ENCODE measurements at places on chromosomes 11 and 22.

- no peak for DNase-seq
These were observed 2.6 kb downstream of the SPDYC start for GRCh38 chr11:65172600-65172999.

DNA sequence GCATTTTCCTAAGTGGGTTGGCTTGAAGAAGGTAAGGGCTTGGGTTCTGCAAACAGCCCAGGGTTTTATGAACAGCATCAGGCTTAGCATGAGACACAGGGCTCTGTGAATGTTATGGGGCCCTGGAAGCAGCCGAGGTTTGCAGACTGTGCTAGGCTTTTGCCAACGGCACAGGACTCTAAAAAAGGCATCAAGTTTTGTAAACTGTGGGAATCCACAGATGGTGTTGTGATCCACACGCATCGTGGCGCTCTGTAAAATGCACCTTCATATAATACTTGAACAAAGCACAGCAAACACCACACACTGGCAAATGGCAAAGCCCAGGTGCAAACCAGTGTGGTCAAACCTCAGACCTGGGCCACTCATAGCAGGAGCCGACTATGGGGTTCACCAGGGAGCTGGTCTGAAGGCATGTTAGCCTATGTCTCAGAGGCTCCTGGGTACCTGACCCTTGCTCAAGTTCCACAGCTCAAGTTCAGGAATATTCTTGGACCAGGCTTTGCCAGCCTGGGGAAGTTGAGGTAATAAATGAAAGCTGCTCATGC is 2.4 kb upstream of the SLCO2B1 start:
- DNase-seq, result no peak

DNA sequence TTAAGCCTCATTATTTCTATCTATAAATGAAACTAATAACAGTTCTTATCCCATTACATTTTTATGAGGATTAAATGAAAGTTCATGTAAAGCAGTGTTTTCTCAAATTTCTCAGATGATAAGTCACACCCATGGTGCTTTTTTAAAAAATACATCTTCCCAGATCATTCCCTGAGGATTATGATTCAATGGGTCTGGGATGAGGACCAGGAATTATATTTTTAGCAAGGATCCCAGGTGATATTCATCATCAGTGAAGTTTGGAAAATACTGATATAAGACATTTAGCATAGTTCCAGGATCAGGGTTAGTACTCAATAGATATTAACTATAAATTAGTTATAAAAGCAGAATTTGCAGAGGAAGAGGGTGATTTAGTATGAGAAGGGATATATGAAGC is 89.1 kb downstream of the BBOX1 start:
- DNase-seq, result no peak

GRCh38 chr22:41540006-41540315 is 4.3 kb downstream of the POLR3H start:
- DNase-seq, result no peak

GRCh38 chr22:39545386-39546365 is 13.1 kb upstream of the RPS19BP1 start:
- DNase-seq, result peak; percentile 51

DNA sequence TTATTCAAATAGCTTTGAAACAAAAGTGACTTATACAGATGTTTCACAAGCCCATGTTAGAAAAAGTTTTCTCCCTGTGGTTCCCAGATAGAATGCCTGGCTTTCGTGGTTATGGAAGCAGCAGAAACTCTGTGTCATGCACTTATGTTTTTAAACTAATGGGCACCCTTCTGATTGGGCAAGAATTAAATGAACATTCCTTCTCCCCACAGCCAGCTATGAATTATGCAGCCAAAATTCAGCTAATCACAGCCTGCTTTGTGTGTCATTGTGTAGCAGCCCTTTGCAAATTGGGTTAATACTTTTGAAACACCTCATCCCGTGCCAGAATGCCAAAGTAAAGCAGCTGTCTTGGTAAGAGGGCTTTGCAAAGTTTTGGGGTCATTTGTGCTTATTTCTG is 46.9 kb downstream of the PANX1 start:
- no peak for DNase-seq

DNA sequence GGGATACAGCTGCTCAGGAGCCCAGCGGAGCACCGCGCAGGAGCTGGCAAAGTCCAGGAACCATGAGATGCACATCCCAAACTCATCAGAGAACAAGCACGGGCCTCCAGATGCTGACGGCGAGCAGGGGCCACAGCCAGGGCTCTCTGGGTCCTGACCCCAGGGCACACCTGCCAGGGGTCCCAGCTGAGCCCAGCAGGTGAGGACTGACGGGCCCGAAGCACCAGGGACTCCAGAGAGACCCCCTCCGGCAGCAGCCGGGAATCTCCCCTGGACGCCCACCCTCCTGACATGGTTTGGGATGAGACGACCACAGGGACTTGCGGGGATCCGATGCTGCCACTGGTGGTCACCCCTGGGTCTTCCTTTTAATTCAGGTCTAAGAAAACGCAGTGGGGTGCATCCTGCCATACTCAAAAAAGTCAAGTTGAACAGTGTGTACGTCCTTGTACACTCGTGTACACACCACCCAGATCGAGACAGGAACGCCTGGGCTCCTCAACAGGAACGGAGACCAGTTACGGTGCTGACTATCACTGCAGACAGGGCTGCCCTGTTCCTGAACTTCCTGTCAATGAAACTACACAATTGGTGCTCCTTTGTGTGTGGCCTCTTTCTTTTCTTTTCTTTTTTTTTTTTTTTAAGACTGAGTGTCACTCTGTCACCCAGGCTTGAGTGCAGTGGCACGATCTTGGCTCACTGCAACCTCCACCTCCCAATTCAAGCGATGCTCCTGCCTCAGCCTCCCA is 21.9 kb downstream of the TTLL8 start:
- DNase-seq, result no peak

- DNase-seq, result no peak
These were observed 3.6 kb downstream of the ANKRD13D start for GRCh38 chr11:67292671-67293070.

GRCh38 chr22:48104102-48104738 is 1341.8 kb downstream of the TBC1D22A start:
- no peak for DNase-seq

DNA sequence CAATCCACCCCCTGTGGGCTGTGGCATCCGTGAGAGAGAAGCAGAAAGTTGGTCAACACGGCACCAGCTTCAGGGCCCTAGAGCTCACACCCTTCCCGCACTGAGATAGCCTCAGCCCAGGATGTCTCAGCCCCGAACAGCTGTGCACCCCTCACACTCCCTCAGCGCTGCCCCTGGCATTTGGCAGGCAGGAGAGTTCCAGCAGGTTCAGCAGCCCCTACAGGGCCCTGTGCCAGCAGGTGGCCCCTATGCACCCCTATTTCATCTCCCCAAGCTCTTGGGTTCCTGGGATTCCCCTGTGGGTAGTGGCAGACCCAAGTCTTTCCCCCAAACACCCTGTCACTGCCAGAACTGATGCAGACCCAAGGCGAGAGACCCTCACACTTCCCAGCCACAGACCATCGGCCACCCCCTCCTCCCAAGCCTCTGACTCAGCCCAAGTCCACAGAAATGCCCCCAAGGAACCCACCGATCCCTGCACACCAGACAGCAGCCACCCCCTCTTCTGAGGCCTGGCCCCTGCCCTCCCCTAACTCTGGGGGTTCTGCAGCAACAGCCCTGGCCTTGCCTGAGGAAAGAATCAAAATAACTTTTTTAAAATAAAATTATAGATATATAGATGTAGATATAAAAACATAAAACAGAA is 183.6 kb downstream of the IGLL1 start:
- no peak for DNase-seq

DNA sequence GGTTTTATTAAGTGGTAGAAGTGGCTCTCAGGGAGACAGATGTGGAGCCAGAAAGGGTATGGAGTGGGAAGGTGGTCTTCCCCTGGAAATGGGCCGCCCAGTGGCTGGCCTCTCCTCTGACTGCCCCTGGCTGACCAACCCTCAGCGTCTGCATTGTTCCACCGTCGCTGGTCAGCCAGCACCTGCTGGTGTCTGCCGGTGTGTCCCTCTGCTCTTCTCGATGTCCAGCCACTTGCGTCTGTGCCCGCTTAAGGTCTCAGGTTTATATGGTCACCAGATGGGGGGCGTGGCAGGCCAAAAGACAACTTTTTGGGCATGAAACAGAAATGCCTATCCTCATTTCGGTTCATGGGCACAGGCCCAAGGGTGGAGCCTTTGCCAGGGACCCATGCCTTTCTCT is 1221.5 kb downstream of the JRKL start:
- no peak for DNase-seq

- no peak for DNase-seq
These were observed 100.5 kb upstream of the RRM1 start for GRCh38 chr11:3994030-3994640.

GRCh38 chr22:46639843-46640242 is 19.7 kb downstream of the GRAMD4 start:
- no peak for DNase-seq

GRCh38 chr11:59144579-59145345 is 2.1 kb downstream of the FAM111A start:
- DNase-seq, result peak; percentile 28

GRCh38 chr22:46815132-46815531 is 52.7 kb downstream of the TBC1D22A start:
- DNase-seq, result no peak

GRCh38 chr22:28410050-28410816 is 269.4 kb downstream of the TTC28 start:
- no peak for DNase-seq

DNA sequence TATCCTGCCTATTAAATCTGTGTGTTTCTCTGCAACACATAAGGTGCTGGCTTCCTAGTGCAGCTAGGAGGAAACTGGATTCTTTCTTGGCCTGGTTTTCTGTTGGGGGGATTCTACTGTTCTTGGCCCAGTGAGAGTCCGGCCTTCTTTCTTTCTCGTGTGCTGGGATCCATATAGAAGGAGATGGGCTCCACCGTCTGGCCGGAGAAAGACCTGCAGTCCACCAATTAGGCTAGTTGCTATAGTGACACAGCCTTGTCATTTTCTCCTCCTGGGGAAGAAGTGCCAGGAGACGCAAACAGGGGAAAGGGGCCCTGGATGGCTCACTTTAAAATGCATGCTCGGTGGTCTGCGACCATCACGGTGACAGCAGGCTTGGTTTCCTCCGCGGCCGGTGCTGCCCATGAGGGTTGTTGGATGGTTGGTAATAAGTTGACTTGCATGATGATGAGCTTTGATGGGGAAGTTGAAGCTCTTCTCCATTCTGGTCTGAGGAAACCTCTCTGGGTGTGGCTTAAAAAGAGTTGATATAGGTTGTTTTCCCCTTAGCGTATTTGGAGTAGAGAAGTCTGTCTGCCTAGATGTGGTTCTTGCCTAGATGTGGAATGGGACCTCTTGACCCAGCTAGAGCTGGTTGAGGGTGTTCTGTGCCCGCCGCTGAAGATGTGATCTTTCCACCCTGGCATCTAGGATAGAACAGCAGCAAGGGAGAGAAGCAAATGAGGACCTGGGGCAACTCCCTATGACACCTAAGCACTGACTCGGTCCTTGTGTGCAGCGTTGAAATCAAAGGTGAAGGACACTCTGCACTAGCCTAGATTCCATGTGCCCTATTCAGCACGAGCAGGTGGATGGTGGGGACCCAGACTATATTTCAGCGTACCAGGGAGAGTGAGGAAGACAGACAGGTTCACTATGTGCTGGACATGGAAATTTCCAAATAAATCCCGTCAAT is 1335.0 kb downstream of the BRD1 start:
- no peak for DNase-seq

GRCh38 chr11:10064828-10065227 is 229.2 kb downstream of the SBF2 start:
- DNase-seq, result no peak

DNA sequence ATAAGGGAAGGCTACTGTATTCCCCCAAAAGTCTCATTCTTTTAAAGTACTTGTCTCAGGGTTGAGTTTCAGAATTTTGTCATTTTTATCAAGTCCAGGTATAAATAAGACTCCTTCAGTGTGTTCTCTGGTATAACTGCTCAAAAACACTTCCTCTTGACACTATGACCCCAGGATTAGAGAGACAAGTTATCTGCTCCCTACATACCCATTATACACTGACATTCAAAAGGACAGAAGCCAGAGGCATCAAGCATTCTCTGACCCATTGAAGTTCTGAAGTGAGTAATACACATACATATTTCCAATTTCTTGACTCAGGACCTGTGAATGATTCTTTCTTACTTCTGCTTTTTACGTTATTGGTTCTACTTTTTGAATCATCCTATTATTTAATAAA is 447.8 kb upstream of the CNTN5 start:
- DNase-seq, result no peak

DNA sequence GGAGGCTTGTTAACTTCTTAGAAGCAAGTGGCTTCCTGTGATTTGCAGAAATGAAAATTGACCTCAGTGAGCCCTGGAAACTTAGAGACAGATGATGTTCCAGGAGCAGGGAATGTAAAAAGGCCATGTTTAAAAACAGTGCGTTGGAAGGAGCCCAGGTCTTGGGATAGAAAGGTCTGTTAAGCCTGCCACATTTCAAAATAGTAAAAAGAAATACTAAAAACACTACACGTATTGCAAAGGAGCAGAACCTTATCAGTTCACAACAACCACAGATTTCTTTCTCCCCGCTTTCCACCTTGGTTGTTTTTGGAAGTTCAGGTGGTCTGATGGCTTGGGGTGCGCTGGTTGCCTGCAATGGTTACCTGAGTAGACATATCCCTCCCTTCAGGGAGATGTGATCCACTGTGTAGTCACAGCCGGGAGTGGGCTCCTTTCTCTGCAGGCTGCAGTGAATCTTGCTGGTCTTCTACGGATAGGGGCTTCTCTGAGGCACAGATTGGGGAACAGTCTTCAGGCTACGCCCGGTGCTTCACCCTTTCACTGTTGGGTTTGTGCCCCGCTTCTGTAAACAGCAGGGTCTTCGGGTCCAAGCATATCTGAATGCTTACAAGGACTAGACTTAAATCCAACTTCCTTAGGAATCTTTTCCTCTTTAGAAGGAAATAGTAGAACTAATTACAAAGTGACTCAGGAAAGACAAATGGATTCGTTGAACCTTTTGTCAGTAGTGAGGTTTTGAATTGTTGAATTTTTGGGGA is 1.9 kb downstream of the TEAD1 start:
- no peak for DNase-seq

- DNase-seq, result no peak
These were observed 12.7 kb upstream of the CNTF start for GRCh38 chr11:58609723-58610122.

GRCh38 chr22:41308544-41308947 is 7.2 kb downstream of the ZC3H7B start:
- no peak for DNase-seq

GRCh38 chr11:64974124-64974523 is 2.2 kb upstream of the MAJIN start:
- no peak for DNase-seq

DNA sequence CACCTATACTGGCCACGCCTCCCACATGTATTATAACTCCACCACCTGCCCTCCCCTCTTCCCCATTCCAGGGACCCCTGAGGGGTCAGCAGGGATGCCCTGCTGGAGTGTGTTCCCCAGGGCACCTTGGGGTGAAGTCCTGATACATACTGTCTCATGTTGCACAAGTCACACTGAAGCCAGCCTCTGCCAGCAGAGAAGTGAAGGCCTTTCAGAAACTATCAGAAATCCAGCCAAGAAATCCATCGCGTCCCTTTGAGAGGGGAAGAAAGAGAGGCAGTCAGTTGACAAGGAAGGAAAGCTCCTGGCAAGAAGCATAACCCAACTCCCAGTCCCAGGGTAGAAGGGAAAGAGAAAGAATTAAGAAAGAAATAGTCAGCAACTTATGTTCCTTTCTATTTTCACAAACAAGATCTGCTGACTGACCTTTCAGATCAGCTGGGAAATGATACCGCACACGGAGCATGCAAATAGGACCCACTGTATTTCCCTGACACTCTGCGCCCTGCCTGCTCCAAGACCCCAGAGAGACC is 45.2 kb downstream of the SC5D start:
- DNase-seq, result no peak

All from stimulated activated CD8-positive, alpha-beta memory T cell treated with anti-CD3 and anti-CD28 coated beads, Interleukin-4, amount 100 ng/mL, for 1 hour (primary cell).